Stimulated activated memory B cell treated with anti-CD40 and anti-IgM and Interleukin-4, amounts not matched to agents 10 μg/mL and 1 μg/mL and 100 μg/mL, for 72 hours (primary cell): ENCODE measurements at places on chromosomes 4 and X.

DNA sequence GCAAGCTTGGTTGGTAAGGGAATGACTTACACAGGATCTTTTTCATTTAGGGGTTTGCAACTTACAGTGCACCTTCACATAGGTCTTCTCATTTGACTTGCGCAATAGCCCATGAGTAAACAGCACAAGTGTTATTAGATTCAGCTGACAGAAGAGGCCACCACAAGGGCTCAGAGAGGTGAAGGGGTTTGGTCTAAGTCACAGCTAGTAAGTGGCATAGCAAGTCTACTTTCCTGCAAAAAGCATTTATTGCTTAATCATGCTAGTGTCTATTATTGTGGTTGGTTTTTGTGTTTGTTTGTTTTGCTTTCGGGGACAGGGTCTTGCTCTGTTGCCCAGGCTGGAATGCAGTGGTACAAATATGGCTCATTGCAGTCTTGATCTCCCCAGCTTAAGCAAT, 83.3 kb downstream of the SPRY1 start:
- no peak for ATAC-seq

GRCh38 chr4:15691346-15692135, 9.9 kb downstream of the FAM200B start:
- no peak for ATAC-seq

DNA sequence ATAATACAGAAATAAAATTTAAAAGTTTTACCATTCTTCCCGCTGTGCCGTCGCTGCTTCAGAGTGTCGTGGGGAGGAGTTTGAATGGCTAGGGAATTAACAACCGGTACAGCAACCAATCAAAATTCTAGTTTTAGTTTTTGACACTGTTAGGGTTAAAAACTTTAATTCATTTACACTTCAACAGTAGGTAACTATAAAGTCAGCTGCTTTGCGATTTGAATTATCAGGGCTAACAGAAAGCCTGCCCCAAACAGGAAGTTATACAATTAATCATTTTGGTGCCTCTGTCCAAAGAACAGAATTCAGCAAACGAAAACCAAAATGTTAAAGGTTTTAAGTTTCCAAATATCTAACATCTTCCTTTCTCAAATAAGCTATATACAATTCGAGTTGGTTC, 2.3 kb downstream of the HNRNPD start:
- ATAC-seq: no peak

DNA sequence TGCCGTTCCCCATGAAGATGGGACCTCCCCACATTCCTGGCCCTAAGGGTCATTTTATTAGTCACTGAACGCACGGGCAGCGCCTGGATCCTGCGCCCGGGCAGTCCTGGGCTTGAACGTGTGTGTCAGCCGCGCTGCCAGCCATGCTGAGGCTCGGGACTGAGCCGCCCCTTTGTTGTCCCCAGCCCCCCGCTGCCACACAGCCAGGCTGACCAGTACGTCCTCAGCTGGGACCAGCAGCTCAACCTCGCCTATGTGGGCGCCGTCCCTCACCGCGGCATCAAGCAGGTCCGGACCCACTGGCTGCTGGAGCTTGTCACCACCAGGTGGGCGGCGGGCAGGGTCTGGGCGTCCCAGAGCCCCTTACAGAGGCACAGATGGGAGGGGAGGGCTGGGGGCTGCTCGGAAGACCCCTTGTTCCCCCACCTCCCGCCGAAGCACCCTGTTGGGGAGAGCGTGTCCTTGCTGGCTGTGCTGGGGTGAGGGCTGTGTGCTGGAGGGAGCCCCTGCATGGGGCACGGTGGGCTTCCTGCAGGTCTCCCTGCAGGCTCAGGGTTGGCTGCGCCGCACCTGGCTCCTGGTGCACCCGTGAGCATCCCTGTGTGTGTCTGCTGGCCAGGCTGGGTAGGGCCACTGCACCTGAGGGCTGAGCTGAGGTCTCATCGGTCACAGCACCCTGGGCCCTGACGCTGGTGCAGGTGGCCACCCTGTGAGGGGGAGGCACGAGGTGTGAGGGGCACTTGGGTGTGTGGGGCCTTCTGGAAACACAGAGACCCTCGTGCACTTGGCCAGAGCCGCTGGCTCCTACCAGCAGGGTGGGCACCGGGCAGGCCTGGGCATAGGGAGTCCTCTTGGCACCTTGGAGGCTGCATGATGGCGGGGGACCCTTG, 1.0 kb downstream of the IDUA start:
- no peak for ATAC-seq

DNA sequence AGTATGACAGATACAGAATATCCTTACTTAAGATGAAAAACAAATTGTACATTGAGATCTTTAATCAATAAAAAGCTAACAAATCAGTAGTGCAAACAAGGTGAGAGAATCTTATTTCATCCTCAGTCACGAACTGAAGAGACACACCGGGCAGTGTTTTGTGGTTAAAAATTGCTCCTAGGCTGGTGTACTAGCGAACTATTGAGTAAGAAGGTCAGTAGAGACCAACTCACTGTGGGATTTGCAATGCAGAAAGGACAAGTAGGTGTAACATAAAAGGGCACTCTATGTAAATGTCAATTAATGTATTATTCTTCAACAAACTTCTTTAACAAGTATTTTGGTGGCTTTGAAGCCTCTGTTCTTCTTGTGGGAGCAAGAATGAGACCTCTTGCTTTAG, 260.2 kb upstream of the PPARGC1A start:
- ATAC-seq: no peak

DNA sequence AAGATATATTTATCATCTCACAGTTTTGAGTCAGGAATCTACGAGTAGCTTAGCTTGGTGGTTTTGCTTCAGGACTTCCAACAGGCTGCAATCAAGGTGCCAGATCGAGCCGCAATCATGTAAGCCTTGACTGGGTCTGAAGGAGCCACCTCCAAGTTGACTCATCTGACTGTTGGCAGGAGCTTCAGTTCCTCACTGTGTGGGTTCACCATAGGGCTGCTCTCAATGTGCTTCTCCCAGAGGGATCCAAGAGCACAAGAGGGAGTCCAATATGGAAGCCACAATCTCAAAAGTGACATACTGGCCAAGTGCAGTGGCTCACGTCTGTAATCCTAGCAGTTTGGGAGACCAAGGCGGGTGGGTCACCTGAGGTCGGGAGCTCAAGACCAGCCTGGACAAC, 26.5 kb downstream of the DCHS2 start:
- no peak for ATAC-seq

GRCh38 chr4:184016759-184017668, 111.9 kb downstream of the STOX2 start:
- no peak for ATAC-seq

DNA sequence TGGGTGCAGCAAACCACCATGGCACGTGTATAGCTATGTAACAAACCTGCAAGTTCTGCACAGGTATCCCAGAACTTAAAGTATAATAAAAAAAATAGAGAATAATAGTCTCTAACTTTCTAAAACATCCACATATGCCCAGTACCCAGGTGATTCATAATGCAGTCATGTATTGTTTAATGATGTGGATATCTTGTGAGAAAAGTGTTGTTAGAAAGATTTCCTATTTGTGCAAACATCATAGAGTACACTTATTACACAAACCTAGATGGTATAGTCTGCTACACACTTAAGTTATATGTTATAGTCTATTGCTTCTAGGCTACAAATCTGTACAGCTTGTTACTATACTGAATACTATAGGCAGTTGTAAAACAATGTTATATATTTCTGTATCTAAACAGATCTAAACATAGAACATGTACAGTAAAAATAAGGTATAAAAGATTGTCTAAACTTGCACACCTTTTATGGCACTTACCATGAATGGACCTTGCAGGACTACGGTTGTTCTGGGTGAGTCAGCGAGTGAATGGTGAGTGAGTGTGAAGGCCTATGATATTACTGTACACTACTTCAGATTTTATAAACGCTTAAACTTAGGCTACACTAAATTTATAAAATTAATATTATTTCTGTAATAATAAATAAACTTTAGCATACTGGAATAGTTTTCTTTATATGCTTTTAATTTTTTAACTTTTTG, 232.2 kb upstream of the SLIT2 start:
- ATAC-seq: no peak

- no peak for ATAC-seq
Measured at GRCh38 chrX:53281963-53282695, 745 bp upstream of the IQSEC2 start.

- no peak for ATAC-seq
Measured at GRCh38 chrX:41351923-41352322, 18.0 kb downstream of the DDX3X start.
